HepG2 (cell line): ENCODE measurements at places on chromosomes 7 and 10.

DNA sequence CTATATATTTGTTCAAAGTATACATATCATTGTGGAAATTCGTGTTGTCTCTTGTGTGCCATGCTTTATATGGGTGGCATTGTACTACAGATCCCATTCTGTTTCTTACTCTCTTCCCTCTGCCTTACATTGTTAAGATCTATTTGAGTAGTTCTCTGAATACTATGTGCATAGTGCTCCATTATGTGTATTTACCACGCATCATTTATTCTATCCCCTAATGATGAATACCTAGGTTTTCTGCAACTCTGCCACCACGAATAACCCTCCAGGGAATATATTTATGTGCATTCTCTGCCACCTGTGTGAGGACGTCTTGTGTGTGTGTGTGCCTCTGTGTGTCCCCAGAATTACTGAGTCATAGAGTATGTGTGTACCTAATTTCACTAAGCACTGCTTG, 431.2 kb upstream of the C7orf33 start:
- no peak for DNase-seq

DNA sequence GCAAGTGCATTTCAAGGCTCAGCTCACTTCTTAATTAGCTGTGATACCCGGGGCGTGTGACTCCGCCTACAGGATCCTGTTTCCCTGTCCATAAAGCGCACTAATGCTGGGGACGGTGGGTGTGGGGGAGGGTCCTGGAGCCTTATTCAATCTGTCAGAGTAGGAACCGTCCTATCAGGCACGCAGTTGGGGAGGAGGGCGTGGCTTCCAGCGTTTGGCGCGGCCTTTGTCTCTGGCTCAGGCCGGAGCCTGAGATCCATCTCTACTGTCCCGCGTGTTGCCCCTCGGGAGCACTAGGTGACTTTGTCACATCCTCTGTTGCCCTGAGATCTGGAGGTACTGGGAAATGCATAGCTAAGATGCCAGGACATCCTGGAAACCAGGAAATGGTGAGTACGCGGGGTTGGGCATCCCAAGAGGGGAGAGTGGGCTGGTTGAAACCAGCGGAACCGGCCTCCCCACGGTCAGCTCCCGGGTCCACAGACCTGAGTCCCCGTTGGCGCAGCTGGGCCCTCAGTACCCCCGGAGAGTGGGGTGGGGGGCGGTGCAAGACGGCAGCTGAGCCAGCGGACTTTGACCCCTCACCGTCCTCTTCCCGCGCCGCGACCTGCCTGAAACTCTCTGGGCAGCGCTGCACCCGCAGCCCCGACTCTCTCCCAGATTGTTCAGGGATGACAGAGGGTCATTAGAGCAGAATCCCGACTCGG, 104.4 kb upstream of the ZNF92 start:
- peak; percentile 90 for DNase-seq

DNA sequence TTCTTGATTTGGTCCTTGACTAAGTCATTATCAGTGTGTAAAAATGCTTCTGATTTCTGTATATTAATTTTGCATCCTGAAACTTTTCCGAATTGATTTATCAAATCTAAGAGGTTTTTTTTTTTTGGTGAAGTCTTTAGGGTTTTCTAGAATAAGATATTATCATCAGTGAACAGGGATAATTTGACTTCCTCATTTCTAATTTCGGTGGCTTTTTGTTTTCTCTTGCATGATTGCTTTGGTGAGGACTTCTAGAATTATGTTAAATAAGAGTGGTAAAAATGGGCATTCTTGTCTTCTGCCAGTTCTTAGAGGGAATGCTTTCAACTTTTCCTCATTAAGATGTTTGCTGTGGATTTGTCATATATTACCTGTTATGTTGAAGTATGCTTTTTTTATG, 170.5 kb downstream of the CCDC7 start:
- DNase-seq = no peak

GRCh38 chr7:143352531-143353002, 9.9 kb downstream of the FAM131B start:
- no peak for DNase-seq

DNA sequence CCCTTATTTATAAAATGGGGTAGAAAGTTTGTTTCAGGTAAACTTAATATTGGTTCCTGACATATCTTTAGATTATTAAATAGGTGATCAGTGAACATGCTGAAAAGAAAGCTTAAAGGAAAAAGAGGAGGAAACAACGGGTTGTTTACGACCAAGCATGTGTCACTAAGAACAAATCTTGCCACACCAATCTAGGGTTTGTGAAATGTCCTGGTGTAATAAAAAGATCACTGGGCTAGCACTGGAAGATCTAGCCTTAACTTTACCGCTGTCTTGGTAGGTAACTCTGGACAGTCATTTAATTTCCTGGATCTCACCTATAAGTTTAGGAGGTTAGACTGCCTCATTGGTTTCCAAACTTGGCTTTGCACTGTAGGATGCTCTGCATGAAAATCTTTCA, 19.0 kb downstream of the VPS26A start:
- no peak for DNase-seq

GRCh38 chr10:31650010-31650409, 278.6 kb downstream of the ARHGAP12 start:
- no peak for DNase-seq

DNA sequence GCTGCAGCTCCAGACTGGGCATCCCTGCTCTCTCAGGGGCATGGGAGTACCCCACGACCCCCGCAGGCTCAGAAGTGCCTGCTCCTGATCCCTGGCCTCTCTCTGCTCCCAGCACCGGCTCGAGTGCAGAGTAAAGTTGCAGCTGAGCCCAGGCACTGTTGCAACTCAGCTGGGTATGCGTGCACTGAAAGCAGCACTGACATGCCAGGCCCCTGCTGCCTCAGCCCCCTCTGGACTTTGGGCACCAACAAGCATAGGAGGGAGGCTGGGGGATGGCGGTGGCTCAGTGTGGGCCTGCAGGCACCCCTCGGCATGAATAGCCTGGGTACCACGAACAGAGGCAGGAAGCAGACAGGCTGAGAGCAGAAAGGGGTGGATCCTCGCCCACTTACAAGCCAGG, 295.3 kb downstream of the GRM8 start:
- DNase-seq = no peak

- peak; percentile 20 for DNase-seq
These were observed 59.7 kb upstream of the RAB11FIP2 start for GRCh38 chr10:118106426-118106825.

DNA sequence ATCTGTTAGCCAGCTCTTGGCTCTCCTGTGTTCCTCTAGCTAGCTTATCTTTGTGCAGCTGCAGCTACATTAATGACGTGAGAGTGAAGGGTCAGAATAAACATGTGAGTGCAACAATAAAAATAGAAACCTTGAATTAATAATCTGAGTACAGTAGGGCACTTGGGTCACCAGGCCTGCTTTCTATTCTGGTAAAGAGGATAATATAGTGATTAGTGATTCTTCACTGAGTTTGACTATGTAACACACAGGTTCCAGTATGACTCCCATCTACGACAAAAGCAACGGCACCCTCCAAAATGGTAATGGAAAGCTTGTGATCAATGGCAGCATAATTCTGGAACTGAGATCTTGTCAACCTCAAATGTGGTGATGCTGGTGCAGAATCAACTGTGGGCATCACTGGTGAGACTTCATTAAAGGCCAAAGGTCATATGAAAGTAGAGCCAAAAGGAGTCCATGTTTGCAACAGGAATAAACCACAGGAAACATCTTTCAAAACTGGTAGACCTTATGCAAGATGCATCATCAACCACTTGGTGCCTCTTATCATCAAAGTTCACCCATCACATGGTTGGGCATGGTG, 77.6 kb downstream of the NRBF2 start:
- DNase-seq = no peak

DNA sequence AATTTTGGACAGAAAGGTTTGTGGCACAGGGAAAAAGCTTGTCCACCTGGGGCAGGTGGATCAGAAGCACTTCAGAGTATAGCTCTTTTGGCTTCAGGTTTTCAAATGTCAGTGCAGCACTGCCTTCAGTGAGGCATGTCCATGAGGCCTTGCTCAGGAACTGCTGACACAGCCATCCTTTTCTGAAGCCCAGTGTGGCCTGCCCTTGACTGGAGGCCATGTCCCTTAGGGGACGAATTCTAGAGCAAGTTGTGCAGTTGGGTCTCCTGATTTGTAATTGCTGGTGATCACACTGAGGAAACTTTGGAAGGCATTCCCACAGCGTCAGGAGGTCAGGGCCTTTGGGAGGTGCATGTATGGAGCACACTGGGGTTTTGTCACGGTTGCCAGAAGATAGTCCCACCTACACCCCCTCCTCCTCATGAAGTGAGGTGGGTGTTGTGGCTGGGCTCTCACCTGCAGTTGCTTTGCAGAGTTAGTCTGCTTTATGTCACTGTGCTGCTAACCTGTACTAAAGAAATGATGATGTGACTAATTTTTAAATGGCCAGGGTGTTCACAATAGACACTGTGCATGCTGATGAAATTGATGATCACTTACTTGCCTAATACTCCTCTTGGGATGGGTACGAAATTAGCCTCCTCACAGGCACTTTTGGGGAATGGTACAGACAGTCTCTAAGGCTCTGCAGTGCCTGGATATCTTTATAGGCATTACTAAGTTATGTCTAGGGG, 41.7 kb downstream of the OGDH start:
- no peak for DNase-seq

DNA sequence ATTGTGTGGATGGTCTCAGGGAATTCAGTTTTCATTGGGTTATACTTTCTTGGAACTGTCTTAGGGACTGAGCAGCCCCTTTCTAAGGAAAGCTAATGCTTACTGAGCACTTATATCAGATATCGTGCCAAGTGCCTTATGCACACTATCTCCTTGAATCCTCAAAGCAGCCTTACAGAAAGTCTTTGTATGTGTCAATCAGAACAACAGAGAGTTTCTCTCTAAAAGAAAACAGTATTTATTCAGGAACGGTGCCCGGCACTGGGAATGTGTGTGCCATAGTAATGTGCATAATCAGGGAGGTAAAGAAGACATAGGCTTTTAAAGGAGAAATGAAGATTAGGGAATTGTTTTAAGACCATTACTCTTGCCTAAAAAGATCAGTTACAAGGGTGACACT, 17.3 kb downstream of the ANTXRL start:
- no peak for DNase-seq

DNA sequence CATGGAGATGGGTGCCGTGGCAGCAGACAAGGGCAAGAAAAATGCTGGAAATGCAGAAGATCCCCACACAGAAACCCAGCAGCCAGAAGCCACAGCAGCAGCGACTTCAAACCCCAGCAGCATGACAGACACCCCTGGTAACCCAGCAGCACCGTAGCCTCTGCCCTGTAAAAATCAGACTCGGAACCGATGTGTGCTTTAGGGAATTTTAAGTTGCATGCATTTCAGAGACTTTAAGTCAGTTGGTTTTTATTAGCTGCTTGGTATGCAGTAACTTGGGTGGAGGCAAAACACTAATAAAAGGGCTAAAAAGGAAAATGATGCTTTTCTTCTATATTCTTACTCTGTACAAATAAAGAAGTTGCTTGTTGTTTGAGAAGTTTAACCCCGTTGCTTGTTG, 25.9 kb downstream of the BAG3 start:
- DNase-seq = no peak

GRCh38 chr10:27857616-27858015, 112.0 kb upstream of the MKX start:
- DNase-seq = no peak

- no peak for DNase-seq
These were observed 83.1 kb downstream of the ADARB2 start for GRCh38 chr10:1654247-1654646.

DNA sequence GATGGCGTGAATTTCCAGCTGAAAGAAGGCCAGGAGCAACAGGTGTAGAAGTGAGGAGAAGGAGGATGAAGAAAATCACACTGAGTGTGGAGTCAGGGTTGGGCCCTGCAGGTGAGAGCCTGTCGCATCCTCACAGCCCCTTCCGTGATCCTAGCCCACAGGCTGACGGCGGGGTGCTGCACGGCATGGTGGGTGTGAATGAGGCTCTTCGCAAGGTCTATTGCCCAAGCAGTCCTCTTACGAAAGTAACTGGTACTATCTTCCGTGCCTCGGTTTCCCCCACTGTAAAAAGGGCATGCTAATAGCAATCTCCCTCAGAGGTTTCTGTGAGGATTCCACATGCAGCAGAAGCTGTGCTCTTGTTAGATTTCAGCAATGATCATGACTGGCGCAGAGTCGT, 129.9 kb upstream of the TNS3 start:
- no peak for DNase-seq

DNA sequence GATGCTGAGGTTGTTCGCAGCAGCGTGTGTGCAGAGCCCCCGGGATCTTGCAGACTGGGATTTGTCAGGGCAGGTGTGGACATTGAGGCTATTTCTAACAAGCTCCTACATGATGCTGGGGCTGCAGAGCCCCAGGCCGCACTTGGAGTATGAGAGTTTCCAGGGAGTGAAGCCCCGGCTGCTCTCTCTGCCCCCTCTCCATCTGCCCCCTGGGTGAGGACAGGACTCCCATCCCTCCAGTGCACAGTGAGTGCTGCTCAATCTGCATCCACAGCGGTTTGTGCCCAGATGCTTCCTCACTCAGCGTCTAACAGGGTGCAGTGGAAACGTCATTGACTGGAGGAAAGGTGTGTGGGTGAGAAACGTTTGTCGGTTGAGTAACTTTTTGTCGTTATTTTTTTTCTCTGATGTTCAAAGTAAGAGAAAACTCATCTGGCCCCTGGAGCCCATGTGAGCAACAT, 25.3 kb downstream of the IL2RA start:
- no peak for DNase-seq

GRCh38 chr10:128173386-128173785, 47.2 kb upstream of the MKI67 start:
- DNase-seq = peak; percentile 41

GRCh38 chr7:57423768-57424167, 26.2 kb upstream of the ZNF716 start:
- no peak for DNase-seq

DNA sequence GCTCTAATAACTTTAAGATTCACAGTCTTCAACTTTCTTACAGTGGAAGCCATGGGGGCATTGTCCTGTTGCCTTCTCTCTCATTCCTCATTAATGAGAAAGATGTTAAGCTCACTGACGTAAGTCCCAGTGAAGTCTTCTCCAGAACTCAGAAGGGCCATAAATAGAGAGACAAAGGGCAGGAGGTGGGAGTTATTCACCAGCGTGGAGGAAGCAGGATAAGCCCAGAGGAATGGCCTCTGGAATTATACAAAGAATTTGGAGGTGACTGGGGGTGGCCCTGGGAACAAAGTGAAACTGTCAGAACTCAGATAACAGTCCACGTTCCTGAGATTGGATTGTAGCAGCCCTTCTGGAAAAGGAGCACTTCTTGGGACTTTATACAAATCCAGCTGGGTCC, 52.4 kb downstream of the SORBS1 start:
- peak; percentile 28 for DNase-seq

DNA sequence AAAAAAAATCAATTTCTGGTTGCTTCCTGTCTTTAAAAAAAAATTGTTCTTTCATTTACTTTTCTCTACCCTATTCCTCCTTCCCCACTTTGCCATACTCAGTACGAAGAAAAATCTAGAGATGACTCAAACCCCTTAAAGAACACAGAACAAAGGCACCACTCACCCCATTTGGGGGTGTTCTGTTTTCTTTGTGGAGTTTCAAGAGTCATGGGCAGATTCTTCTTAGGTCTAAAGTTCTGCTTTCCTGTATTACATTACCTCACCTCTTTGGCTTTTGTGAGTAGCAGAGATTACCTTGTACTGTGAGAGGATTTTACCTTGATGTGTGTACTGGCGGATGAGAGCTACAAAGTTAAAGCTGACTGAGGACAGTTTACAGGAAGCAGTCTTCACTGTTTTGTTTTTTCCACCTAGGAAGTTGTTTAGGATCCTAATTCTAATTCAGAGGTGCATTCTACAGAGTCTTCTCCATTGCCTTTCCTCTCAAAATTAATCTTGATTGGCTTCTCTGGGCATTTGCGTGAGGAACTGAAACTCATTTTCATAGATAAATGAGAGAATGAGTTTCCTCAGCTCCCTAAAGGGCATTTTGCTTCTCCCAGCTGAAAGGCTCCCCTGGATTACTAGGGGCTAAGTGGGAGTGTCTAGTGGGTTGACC, 20.7 kb downstream of the AVL9 start:
- DNase-seq = peak; percentile 92
